Activated naive CD8-positive, alpha-beta T cell treated with anti-CD3 and anti-CD28 coated beads, Interleukin-2, amount 10 ng/mL, durations not matched to agents 7 days and 5 days (primary cell): ENCODE measurements at places on chromosomes 6 and 20. TPM values are rescaled to one million over a fixed set of nuclear protein-coding genes. Genes with fewer than 3 reads are reported as not detected.

GRCh38 chr20:51591871-51592270 lies 49.4 kb upstream of the NFATC2 start:
- DNase-seq = no peak

The SLC24A3 gene
- total RNA-seq = not detected

The SLC25A27 gene
- total RNA-seq = 0.64 TPM

DNA sequence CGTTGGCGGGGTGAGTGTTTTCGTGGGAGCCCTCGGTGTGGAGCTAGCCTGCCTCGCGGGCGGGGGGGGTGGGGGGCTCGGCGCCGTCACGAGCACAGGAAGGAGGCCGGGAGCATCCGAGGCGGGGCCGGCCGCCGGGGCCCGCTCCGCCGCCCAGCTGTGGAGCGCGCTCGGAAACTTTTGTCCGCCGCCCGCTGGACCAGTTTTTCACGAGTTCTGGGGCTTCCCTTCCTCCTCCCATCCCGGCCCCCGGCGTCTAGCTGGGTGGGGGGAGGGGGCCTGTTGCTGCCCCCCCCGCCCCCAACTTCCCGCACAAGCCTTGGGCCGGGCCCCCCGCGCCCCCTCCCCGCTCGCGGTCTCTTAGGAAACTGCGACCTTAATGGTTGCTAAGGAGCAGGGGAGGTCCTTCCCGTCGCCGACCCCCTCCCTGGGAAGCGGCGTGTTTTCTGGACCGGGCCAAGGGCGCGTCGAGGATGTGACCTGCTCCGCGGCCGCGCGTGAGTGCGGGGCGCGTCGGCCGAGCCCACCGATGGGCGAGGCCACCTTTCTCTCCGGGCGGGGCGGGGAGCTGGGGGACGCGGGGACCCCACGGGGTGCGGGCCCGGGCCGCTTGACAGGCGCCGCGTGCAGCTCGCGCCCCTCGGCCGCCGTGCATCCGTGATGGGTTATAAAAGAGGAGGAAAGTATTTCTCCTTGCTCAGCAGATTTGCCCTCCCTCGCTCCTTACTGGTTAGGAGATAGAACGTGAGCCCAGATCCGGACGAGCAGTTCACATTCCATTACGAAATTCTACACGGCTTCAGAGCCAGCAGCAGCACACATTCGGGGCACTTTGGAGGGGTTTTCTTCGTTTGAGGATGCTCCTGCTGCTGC lies 1.4 kb downstream of the RREB1 start:
- DNase-seq = peak; percentile 60

The CTAGE9 gene
- total RNA-seq = not detected

DNA sequence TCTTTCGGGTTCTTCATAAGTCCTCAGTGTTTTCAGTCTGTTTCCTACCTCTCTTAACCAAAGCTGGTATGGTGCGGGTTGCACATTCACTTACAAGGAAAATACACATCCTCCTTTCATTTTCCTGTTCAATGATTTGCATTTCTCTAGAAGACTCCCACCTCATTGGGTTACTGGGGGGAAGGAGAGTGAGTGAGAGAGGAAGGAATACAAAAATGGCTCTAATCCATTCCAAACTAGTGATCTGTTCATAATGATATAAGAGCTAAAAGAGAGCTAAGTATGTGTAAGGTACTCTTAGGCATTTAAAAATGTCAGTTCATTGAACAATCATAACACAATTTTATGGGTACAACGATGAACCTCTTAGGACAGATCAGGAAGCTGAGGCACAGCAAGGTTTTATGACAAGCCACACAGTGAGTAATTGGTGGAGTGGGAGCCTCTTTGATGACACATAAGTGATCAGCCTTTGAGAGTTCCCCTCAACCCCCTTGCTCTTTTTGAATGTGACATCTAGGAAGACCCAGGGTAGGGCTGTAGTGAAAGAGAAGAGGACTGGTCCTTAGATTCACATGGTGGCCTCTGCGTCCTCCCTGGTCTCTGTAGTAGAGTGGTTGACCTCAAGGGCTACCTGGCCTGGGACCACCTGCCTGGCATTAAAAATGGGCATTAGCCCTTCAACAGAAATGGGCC lies 328.4 kb upstream of the SOX4 start:
- no peak for DNase-seq

DNA sequence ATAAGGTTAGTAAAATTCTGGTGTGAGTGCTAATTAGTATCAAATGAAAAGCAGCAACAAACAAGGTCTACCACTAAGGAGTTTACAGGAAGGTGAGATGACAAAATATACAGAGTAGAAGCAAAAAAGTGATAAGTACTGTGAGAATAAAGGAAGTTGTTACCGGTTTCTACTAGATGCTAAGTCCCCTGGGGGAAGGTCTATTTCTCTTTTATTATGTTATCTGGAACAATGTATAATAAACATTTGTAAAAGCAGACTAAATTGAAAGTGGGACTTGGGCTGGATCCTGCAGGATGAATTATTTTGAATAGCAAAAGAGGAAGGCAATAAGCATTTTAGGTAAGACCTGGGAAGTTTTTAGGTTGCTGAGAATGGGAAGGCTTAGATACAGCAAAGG lies 158.7 kb upstream of the SLC22A16 start:
- no peak for DNase-seq

- no peak for DNase-seq
Observed at GRCh38 chr6:117976030-117976651, 69.1 kb downstream of the SLC35F1 start.

DNA sequence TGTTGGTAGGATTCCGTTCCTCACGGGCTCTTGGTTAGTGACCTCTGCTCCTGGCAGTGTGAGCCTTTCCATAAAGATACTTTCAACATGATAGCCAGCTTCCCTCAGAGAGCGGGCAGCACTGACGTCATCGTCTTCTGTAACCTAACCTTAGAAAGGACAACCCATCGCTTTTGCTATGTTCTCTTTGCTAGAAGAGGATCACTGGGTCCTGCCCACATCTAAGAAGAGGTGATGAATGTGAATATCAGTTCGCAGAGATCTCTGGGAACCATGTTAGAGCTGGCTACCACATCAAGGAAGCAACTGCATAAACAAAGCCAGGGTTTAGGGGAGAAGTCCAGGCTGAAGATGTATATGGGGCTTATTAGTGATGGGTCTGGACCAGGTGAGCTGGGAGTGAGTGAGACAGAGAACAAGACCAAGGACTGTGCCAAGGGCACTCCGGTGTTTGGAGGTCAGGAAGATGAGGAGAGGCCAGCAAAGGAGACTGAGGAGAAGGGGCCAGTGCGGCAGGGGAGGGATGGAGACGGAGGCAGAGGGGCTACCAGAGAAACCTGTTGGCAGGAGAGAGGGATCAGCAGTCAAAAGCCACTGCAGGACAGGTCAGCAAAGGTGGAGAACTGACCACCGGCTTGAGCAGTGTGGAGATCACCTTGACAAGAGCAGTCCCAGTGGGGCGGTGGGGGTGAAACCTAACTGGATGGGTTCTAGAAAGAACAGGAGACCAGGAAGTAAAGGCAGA lies 39.7 kb downstream of the PIM1 start:
- peak; percentile 62 for DNase-seq

- DNase-seq = peak; percentile 42
Observed at GRCh38 chr6:37239950-37240713, 17.4 kb upstream of the TBC1D22B start.

GRCh38 chr20:36632487-36633284 lies 13.3 kb downstream of the SLA2 start:
- DNase-seq = no peak

The FAM83C gene
- total RNA-seq = not detected

DNA sequence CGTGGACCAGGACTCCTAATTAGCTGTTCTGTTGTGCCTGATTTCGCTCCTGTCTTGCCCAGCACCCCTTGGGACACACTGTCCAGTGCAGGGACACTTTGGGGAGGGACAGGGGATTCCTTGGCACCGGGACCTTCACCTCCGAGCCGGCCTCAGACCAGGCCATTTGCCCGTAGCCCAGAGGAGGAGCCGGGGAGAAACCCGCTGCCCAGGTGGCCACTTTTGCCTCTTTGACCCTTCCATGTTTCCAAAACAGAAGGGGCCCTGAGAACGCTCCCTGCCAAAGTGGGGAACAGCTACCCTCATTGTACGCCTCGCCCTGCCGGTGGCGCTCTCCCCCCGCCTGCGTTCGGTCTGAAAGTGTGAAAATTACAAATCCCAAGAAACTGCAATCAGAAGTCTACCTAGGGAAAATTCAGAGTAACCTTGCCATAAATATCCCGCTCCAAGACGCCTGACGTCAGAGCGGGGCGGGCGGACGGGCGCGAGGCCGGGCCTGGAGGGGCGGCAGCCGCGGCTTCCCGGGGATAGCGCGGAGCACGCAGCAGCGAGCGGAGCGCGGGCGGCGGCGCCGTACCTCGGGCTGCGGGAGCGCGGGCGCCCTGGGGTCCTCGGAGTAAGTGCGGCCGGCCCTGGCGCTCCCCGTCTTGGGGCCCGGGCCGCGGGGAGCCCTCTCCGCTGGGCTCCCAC lies at the start of gene DAAM2:
Gene DAAM2 (plus strand): TSS at position 527 of the 690 bp plus-strand sequence. CDS start 63,927 bp downstream, outside the sequence.
- peak; percentile 28 for DNase-seq
